ENCODE measurements at places on chromosomes 4 and X.

DNA sequence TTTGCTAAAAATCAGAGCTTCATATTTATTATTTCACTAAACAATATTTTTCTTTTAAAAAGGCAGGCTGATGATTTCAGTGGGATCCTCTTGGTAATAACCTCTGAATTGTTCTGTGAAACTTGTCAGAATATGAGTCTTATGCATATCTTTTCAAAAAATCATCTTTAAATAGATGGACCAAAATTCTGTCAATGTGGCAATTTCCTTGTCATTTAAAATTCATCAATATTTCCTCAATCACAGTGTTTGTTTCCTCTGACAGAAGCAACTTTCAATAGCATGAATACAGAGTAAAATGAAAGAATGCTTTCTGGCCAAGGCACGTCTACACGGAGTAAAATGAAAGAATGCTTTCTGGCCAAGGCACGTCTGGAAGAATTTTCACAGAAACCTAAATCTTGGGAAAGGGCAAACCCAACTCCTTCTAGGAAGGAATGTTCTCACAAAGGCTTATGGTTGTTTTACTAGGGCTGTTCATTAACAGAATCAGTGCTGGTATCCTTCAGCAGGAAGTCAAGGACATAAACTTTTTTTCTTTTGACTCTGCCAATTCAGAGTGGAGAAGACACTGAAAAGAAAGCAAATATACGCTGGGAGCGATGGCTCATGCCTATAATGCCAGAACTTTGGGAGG is 99.0 kb upstream of the GPR34 start:
- DNase-seq = no peak

DNA sequence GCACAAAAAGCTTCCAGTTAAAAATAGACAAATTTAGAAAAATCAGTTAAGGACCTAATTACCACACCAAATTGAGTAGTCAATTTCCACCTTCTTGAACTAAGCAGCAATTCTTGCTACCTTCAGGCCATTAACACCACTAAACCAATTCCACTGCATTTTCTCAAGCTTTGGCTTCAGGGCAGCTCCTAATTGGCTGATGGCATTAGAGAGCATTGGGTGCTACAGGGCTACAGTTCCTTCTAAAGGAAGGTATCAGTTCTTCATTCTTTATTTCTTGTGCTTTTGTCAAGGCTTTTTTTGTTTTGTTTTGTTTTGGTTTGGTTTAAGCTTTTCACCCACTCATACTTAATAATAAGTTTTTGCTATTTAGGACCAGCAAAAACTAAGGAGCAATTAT is 90.2 kb upstream of the FAM241A start:
- no peak for DNase-seq

GRCh38 chrX:125093852-125094251 is 225.8 kb upstream of the TEX13C start:
- no peak for DNase-seq

- no peak for DNase-seq
Measured at GRCh38 chr4:117156806-117157205, 71.4 kb upstream of the TRAM1L1 start.

DNA sequence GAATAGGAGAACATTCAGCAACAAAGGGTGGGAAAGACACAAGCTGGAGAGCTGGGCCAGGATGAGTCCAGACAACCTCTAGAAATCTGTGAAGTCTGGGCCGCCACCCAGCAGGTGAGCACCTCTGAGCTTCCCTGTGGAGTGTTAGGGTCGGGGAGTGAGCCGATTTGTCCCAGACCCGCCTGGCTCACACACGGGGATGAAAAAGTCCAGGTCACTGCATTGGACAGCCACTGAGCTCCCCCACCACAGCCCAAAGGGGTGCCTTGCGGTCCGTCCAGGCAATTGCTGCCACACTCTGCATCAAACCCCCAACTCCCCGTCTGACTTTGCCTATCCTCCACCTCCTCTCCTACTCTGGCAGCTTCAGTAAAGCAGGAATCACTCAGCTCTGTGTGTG is 38.7 kb downstream of the NHSL2 start:
- DNase-seq = no peak

- no peak for DNase-seq
Measured at GRCh38 chr4:122701061-122701460, 31.4 kb upstream of the BBS12 start.

GRCh38 chrX:72715546-72715945 is 1.4 kb upstream of the PHKA1 start:
- no peak for DNase-seq

DNA sequence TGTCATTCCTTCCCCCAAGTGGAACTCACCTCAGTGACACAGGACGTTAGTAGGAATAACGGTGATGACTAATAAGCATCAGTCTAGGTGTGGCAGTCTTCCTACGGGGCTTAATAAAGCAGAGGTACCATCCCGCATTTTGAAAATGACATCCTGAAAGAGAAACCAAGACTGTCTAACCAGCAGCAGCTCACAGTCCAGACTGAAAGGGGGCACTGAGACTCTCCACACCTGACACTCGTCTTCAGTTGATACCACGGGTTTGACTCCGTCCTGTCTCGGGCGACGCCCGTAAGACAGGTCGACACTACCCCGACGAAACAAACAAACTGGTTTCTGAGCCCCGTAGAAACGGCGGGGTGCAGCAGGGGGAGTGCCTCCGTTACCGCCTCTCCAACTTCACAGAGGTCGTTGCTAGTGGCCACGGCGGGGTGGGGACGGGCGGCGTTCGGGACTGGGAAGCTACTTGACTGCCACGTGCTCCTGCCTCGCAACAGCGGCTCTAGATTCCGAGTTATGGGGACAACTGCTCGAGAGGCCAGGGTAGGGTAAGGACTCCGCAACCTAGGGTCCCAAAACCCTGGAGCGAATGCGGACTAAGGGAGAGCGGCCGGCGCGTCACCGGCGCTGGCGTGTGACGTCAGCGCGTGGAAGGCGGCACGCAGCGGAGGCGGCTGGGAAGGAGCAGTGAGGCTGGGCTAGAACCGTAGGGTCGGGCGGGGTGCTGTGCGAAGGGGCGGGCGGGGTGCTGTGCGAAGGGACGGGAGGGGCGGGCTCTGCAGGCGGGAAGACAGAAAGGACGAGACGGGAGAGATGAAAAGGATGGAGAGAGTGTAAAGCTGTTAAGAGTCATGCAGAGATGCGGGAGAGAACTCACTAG is at the start of gene NEK1:
TSS of gene NEK1 (minus strand) at position 593 of the 880 bp plus-strand sequence. CDS start 9,953 bp downstream, outside the sequence.
- peak; percentile 87 for DNase-seq

- no peak for DNase-seq
Measured at GRCh38 chrX:76029385-76029784, 143.5 kb upstream of the PBDC1 start.

DNA sequence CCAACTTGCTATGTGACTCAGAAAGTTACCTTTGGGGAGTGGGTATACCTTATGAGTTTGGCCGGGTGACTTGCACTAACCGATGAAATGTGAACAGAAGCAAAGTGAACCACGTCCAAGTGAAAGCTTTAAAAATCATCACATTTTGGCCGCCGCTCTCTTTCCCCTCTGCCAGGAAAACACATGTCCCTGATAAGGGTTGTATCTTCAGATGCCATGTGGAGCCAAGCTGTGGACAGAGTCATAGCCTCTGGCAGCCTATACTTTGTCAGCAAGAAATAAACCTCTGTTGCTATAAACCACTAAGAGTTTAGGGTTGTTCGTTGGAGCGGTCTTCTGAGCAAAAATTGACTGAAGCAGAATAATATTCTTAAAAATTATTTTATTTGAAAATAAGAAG is 92.3 kb downstream of the PRDM5 start:
- DNase-seq = no peak

GRCh38 chr4:46937493-46937892 is 28.4 kb upstream of the COX7B2 start:
- no peak for DNase-seq

DNA sequence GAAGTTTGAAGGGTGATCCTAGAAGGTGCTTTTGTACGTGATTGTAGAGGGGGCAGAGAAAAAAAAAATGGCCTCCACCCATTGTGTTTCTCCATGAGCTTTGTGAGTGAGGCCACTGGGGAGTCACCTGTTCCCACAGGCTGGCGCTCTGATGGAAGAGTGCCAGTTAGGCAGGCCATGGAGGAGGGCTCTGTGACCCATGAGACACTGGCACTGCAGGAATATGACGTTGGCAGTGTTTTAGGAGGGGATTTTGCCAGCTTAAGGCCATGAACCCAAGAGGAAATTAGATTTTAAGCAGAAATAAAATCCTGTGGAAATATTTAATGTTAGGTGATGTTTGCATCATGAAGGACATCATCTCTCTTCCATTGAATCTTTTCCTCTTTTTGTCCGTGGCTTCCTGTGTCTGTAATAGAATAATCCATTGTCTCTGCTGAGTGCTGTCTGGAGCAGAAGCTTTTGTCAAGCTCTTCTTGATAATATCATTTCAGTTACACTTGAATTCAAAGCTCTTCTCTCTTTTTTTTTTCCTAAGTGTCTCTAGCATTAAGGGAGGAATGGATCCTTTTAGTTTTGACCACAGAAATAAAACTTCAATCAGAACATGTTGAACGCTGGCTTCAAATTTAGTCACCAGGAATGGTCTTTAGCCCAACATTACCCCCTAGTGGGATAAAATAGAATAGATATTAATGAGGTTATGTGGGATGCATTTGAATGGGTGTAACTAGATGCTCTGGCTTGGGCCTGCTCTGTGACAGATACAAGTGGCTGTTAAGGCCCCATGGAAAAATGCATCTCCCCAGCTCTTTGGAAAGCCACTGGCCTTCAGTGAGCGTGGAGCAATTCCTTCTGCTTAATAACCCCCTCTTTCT is 41.0 kb upstream of the UCP1 start:
- peak; percentile 30 for DNase-seq

DNA sequence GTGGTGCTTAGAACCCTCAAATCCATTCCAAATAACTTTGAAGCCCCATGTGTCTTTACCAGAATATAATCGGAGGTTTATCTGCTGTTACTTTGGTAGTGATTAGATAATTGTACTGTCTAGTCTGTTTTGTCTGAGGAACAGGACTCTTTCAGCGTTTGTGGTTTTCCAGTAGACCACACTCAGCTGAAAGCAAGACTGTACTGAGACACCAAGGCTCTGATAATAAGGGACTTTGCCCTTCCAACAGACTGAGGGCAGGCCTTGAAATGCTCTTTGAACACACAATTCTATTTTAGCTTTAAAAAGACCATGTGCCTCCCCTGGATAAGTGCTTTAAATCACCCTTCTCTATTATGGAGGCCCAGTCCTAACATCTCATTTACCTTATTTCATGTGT is 76.1 kb downstream of the KLHL8 start:
- DNase-seq = no peak

DNA sequence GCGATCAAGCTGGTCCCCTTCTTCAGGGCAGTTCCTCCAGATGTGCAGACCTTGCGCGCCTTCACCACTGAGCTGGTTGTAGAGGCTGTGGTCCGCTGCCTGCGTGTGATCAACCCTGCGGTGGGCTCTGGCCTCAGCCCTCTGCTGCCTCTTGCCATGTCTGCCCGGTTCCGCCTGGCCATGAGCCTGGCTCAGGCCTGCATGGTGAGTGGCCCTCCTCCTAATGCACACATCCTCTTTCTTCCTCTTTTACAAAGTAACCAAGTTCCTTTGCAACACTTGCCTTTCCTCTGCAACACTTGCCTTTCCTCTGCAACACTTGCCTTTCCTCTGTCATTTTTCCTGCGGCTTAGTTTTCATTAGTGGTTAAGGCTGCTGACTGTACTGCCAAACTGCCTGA is 1.8 kb downstream of the CCDC22 start:
- DNase-seq = no peak

GRCh38 chr4:3880615-3881120 is 114.5 kb downstream of the ADRA2C start:
- peak; percentile 58 for DNase-seq

Measured in CD4-positive, alpha-beta T cell treated with Interleukin-2 at 100 ng/mL for 4 hours (primary cell).